ENCODE measurements at places on chromosomes 12 and 14.

- DNase-seq = no peak
These were observed 13.6 kb downstream of the FAM222A start for GRCh38 chr12:109727039-109727723.

DNA sequence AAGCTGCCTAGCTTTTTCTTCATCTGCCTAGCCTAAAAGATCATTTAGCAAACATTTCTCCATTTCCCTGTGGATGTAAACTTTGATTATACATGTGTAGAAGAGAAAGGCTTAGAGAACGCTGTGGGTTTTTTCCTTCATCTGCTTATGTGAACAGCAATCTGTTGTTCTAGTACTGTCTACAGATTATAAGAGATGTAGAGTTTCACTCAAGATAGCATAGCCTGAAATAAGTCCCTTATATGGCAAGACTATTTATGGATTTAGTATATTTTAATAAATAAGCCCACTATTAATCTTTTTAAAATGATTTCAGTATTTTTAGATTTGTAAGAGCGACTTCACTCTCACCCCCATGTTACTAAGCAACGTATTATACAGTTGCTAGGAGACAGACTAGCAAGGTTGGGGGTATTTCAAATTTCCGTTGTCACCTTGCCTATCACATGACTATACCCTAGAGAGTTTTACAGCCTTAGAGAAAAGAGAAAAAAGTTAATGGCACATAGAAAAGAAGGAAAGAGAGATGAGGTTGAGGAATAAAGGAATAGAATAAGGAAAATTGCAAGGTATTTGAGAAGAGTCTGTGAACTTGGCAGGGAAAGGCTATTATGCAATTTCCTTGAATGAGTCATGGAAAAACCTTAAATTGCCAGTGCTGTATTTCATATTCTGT is 12.2 kb upstream of the TUBA1A start:
- DNase-seq = peak; percentile 85

DNA sequence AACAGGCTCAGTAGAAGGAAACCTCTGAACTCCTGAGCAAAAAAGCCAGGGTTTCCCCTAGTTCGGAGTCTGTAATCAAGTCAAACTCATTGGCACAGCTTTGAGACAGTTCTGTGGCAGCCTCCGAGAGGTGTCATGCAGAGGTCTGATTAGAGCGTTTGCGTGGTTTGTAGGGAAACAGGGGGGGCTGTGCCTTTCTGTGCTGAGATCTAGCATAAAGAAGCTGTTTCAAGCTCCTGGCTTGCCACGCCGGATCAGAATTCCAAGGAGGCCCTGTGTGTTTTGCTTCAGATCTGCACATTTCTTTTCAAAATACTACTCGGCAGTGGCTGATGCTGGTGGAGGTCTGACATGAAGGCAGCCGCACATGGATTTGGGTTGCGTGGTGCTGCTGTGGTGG is 1.7 kb downstream of the CABP1 start:
- no peak for DNase-seq

GRCh38 chr12:171743-172676 is 41.9 kb downstream of the SLC6A12 start:
- no peak for DNase-seq

- DNase-seq = peak; percentile 74
These were observed 5.0 kb downstream of the PPTC7 start for GRCh38 chr12:110577864-110578693.

DNA sequence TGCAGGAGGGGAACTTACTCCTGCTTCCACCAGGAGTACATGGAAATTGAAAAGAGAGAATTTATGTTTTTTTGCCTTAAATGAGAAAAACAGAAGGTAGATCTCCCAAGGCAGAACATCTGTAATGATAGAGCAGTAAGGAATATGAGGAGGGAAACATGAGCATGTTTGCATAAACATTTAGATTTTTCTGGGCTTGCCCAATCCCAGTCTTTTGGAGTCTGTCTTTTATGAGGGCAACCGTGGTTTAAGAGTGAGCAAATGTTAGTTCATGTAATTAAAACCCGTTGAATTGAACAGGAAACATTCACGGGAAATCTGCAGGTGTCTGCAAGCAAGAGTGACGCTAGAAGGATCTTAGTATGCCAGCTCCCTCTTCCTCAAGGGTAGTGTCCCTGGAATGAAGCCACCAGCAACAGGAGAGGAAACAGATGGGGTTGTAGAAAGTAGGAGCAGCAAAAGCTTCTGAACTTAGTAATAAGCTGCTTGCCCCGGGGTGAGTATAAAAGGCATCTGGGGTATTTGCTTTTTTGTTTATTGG is 79.3 kb downstream of the ARF6 start:
- peak; percentile 54 for DNase-seq

DNA sequence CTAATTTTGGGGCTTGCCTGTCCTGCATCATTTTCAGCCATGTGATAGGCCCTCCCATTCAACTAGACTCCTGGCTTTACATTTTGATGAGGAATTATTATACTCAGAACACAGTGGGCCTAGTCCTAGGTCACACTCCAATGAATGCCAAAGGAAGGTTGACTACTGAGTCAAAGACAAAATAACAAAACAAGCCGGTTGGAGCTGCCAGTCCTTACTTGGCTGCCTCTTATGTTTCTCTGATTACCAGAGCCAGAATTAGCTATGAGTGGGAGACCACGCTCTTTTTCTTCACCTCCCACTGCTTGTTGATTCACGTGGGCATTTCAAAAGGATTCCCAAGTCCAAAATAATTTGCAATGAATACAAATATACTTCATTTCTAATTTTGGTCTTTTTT is 78.1 kb upstream of the USP44 start:
- no peak for DNase-seq

GRCh38 chr12:91205811-91206210 is 23.2 kb upstream of the DCN start:
- peak; percentile 41 for DNase-seq

- no peak for DNase-seq
These were observed 21.8 kb upstream of the RIN3 start for GRCh38 chr14:92491782-92492181.

Measured in fibroblast of upper back skin (primary cell).